ENCODE measurements at places on chromosomes 2 and 18.

DNA sequence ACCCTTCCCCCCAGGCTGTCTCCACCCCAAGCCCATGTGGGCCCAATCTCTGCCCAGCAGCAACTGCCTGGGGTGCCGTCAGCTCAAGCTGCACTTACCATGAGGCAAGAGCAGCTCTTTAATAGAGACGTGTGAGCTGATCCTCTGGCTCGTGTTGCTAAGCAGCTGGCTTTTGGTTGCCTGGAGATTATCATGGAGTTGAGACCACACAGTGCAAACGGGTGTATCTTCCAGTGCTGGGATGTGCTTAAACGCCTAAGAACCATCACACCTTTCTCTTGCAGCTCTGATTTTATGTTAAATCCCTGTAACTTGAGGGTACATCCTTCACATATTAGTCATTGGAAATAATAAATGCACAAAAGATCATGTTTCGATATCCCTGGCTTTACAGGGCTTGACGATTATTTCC is 271.1 kb downstream of the PRKCE start:
- no peak for DNase-seq

DNA sequence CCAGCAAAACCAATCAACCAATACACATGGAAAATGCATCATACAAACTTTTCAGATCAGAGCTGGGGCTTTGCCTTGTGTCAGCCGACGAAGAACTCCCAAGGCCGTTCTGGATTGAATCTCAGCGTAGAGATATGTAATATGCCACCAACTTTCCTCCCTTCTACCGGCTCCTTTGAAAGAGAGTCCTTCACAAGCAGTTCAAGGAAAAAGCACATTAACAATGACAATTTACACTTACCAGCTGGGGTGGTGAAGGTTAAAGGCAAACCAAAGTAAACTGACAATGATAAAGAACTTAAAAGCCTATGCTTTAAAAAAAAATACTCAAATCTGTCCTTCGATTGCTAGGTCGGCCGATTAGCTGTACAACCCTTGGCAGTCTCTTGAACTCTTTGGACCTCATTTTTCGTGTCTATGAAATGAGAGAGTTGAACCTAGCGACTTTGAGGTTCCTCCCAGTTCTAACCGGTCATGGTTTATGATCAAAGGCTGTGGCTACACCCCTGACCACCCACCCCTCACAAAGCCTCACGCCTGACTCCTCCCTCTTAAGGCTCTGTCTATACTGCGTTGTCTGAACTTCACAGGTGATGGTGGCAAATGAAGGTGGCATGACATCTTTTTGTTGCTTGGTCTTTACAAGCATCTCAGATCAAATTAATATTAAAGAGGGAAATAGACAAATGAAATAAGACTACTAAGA is 46.2 kb downstream of the BCL2 start:
- no peak for DNase-seq

GRCh38 chr2:144084114-144084661 is 435.7 kb downstream of the ZEB2 start:
- DNase-seq: no peak

DNA sequence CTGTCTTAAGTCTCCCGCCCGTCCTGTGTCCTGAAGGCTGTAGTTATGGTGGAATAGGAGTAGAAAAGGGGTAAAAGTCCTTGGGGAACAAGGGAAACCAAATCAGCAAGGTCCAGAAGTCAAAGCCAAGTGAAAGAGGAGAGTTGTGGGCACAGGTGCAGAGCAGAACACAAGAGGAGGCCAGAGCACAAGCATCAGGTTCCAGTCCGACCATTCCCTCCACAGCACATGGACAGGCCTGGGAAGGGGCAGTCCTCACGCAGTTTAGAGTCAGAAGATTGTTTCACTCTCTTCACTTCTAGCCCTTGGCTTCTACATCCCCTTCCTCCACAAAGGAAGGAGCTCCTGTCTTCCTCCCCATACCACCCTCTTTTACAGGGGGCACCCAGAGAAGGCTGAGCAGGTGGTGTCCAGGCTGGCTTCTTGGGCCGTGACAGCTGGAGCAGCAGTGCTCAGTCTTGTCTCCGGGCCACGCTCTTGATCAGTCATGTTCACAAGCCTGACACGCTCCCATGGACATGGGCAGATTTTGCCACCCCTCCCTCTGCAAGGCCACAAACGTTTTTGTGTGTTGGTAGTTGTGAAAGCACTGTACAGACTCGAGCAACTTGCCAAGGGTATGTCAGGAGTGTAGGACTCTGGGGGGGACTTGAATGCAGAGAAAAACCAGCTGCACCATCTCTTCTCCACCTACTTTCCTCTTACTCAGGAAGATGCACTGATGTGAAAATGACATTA is 138.5 kb upstream of the DAPL1 start:
- no peak for DNase-seq

GRCh38 chr18:1296237-1296636 is 391.6 kb downstream of the ADCYAP1 start:
- no peak for DNase-seq

DNA sequence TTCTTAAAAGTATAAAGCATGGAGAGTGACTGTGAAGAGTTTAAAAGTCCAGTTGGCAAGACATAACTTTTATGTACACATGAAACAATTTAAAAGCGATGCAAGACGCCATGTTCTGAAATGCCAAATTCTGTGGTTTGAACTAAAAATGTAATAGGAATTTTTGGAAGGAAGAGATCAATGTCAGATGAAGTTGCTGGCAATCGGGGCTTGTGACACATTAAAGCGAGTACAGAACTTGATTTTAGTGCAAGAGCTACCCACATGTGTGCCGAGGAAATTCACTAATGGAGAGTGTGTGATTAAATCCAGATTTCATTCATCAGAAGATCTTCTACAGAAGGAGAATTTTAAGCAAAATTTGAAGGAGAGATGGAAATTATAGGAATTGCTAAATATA is 220.2 kb upstream of the CCDC68 start:
- no peak for DNase-seq

- no peak for DNase-seq
These were observed 211.7 kb upstream of the REV1 start for GRCh38 chr2:99701503-99701902.

GRCh38 chr2:69646714-69647113 is 3.2 kb upstream of the AAK1 start:
- no peak for DNase-seq

- no peak for DNase-seq
These were observed 325.0 kb upstream of the PKDCC start for GRCh38 chr2:41722668-41723369.

GRCh38 chr2:113157897-113158753 is 15.6 kb upstream of the PSD4 start:
- DNase-seq: no peak

- no peak for DNase-seq
These were observed 17.2 kb downstream of the ATP8B1 start for GRCh38 chr18:57785751-57786437.
